Stimulated activated CD4-positive, alpha-beta T cell treated with anti-CD3 and anti-CD28 coated beads, Interleukin-15, amount 100 ng/mL, for 1 hour (primary cell): ENCODE measurements at places on chromosomes 2 and 18.

DNA sequence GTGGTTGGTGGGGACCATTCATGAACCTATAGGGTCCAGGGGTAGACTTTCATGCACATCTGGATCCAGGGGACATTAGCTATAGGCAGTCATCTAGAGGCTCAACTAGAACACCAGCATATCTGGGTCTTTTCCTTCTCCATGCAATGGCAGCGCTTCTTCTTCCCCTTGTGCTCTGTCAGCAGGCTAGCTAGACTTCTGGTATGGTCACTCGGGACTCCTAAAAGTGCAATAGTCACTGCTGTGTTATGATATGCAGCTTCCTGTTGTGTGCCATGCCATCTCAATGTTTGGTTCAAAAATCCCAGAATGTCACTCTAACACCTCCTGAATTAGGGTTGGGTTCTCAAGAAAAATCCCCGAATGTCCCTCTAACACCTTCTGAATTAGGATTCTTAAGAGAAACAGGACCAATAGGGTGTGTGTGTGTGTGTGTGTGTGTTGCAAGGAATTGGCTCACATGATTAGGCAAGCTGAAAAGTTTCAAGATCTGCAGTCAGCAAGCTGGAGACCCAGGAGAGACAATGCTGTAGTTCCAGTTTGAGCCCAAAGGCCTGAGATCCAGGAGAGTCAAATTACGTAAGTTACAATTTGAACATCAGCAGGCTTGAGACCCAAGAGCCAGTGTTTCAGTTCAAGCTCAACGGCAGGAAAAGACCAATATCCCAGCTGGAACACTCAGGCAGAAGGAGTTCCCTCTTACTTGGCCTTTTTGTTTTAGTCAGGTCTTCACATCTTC lies 97.1 kb upstream of the LTBP1 start:
- DNase-seq: no peak

- DNase-seq: no peak
Measured at GRCh38 chr2:103288696-103289095, 526.9 kb downstream of the TMEM182 start.

- DNase-seq: no peak
Measured at GRCh38 chr18:51621113-51621863, 423.8 kb upstream of the MEX3C start.

- no peak for DNase-seq
Measured at GRCh38 chr2:173400760-173401159, 46.1 kb downstream of the CDCA7 start.

DNA sequence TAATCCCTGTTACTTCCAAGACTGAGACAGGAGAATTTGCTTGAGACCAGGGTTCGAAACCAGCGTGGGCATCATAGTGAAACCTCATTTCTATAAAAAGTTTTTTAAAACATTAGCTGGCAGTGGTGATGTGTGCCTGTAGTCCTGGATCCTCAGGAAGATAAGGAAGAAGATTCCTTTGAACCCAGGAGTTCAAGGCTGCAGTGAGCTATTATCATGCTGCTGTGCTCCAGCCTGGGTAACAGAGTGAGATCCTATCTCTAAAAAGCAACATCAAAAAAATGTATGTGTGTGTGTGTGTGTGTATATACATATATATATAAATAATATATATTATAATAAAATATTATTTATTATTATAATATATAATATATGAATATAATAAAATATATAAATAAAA lies 1417.6 kb upstream of the CDH2 start:
- no peak for DNase-seq

- DNase-seq: no peak
Measured at GRCh38 chr2:105176429-105176828, 65.1 kb upstream of the GPR45 start.

GRCh38 chr2:241738040-241738686 lies 3.7 kb downstream of the D2HGDH start:
- DNase-seq: no peak

DNA sequence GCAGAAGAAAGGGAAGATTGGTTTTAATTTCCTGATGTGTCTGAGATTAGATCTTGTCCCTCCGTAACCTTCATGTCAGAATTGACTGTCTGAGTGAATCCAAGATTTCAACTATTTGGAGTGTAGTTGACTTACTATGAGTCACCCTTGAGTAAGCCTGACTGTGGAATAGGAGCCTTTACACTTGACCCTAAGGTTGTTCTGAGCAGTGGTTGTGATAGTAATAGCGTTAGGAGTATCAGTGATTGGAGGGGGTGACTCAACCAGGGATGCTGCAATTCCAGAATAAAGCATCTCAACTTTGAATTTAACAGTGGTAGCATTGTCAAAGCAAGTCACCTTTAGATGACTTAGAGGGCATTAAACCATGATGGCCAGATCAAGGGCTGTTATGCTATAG lies 979.5 kb upstream of the FAM98A start:
- DNase-seq: no peak

GRCh38 chr18:73199151-73199550 lies 331.4 kb upstream of the NETO1 start:
- no peak for DNase-seq

GRCh38 chr2:234753701-234754100 lies 198.1 kb upstream of the SH3BP4 start:
- no peak for DNase-seq

- DNase-seq: no peak
Measured at GRCh38 chr2:240472078-240472790, 36.8 kb downstream of the GPC1 start.

GRCh38 chr2:178344121-178344520 lies 106.9 kb downstream of the PRKRA start:
- DNase-seq: no peak

DNA sequence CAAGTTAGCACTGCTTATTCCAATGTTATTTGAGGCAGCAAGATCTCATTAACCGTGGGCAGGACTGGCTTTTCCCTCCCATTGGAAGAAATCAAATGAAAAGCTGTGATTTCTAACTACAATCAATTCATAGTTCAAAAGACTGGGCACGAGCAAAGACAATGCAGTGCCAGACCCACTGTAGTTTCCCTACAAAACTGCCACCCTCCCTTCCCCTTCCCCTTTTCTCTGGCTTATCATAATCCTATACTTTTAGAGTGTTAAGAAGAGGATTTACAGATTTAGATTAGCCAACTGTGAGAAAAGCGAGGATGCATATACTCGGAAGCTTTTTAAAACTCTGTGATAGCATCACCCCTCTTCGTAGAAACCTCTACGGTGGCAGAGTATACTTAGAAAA lies 260.4 kb downstream of the STK39 start:
- no peak for DNase-seq

DNA sequence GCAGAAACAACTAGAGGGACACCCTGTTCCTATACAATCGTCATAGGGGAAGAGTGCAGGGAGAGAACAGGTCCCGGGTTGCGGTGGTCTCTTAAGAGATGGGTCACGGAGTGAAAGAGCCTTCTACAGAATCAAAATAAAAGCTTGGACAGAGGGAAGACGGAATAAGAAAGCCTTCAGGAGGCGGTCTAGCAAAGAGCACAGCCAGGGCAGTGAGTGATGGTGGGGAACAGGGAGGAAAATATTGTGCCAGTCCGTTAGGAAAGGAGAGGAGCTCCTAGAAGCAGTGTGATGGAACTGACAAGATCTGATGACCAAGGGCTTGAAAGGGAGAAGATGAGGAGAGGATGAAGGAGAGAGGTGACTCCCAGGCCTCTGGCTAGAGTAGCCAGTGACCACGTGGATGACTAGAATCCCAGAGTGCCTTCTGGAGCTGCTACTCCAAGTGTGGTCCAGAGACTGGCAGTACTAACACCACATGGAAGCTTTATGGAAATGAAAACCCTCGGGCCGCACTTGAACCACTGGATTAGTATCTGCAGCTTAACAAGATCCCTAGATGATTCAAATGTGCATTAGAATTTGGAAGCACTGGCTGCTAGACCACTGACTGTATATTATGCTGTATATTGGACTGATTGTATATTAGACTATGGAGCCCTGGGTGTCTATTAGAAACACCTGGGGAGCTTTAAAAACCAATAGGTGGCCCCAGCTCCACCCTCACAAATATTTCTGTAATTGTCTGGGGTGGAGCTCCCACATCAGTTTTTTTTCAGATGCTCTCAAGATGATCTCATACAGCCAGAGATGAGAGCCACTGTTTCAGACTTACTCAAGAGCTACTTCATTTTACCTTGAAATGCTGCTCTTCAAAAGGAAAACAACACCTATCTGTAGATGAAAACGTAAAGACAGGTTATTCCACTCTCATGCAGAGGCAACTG lies 1.1 kb upstream of the EVA1A start:
- no peak for DNase-seq
